ENCODE measurements at places on chromosomes 3 and 15.

DNA sequence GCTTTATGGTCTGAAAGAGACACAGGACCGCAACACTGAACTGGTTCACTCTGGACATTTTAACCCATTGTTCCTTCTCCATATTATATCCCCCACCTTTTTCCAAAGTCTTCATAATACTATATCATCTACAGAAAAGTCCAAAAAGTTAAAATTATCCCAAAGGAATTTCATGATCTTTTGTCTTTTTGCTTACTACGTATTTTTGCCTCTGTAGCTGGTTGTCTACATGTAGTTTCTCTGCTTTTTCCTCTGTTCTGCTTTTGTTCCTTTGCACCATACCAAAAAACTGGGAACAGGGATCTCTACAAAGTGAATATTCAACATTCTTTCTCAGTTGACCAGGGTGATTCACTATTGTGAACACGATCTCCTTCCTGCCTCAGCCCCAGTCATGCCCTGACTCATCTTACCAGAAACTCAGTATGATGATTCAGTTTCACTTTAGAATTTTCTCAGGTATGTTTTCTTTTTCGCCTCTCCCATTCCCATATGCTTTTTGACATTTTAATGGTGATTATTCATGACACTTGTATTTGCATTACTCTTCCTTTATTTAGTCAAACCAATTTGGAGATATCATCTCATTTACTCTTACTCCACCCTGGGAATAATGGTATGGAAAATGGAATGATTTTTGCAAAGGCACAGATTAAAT, 14.5 kb downstream of the EMC4 start:
- no peak for DNase-seq

GRCh38 chr15:87489456-87489855, 767.1 kb downstream of the NTRK3 start:
- DNase-seq = no peak

DNA sequence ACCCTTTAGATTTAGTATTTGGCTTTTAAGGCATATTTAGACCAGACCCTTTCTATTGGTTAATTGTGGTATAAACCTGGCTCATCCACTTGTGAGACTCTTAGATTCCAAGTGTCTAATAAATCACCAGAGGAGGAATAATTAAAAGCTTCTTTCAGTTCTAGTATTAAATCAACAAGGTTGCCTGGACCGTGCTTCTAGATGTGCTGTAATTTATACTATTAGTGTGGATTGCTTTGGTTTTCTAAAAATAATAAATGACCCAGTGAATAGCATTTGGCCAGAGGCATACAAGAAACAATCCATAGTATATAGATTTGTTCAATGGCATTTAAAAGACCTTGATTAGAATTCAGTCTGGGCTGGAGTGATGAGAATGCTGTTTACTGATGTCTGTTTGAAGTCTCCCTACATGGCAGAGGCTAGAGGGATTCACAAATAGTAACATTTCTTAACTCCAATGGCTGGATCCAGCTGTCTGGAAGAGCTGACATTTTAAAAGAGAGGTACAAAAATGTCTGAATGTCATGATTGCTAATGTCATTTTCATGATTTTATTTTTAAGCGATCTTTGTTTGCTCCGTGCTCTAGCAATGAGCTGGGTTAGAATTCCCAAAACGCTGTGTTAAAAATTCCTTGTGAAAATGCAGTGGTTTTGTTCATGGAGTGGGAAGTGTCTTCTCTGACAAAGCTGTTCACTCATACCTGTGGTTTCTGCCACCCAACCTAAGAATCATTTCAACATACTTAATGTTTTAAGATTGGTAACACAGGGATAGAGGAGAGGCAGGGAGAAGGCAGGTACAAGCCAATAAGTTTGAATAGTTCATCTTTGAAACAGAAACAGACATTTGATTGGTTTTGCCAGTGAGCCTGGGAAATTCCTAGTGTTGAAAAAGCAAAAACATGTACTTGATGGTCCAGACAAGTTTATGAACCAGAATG, 89.9 kb downstream of the RBMS3 start:
- no peak for DNase-seq

- no peak for DNase-seq
Measured at GRCh38 chr3:149990423-149990948, 19.8 kb upstream of the PFN2 start.

DNA sequence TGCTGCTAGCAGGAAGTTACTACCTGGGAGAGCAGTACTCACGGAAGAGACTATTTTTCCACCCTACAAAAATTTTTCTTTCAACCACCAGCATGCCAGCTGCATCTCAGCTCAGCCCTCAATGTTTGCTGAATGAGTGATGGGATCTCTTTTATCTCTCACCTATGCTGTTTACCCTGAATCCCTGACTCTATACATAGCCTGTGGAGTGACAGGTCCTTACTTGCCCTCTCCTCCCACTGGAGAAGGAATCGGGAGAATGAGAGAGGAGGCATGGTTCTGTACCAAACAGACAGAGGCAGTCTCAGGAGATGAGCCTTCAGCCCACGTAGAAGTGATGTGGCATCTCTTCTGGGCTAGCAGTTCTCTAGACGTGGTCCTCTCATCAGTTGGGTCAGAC, 6.7 kb upstream of the DGKG start:
- no peak for DNase-seq

DNA sequence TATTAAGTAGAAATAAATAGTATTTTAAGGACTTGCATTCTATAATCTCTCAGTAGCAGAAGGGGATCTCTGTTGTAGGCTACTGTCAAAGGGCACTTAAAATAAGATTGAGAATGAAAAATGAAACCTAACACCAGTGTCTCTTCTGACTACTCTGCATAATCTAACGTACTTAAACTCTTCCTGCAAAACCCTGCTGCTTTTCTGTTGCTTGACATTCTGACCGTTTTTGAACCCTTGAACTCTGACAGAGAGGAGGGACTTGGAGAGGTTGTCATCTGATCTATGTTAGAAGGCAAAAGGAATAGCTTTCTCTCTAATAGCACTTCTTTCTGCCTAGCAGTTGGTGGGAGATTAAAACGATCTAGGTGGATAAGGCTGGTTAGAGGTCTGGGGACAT, 204.6 kb downstream of the ZIC1 start:
- DNase-seq = no peak

- no peak for DNase-seq
Measured at GRCh38 chr3:122789585-122790273, 3.9 kb downstream of the HSPBAP1 start.

- DNase-seq = no peak
Measured at GRCh38 chr3:43181202-43181821, 75.4 kb upstream of the POMGNT2 start.

- DNase-seq = no peak
Measured at GRCh38 chr3:177287231-177287630, 89.9 kb upstream of the TBL1XR1 start.

DNA sequence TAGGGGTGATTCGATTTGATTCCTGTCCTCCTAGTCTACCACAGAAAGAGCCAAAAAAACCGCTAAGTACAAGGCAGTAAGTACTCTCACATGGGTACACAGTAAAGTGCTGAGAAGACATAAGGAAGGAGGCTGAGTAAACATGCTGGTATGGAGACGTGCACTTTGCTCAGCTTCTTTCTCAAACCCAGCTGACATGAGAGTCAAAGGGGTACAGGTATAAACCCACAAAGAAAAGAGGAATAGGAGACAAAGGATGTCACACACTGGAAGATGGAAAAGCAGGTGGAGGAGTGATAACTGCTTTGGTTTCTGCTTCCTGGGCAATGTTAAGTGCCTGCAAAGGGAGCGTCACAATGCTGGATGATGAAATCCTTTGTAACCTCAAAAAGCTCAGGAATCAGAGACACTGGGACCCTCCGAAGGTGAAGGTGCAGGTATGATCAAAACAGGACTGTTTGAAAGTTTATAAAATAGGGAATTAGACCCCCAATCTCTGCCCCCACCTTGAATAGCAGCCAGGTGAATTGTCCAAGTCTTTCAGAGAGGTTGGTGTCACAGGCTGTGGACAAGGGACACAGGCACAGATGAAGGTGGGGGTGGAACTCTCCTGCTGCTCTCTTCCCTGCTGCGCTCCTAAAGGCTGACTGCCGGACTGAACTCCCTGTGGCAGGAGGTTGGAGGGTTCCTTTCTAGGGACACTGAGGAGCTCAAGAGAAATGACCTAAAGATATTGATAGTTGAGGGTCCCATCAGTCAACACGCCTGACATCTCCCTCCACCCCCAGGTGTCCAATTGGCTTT, 101.8 kb downstream of the RAB11A start:
- no peak for DNase-seq

GRCh38 chr15:61229883-61230180, 730 bp upstream of the RORA start:
- DNase-seq = no peak

GRCh38 chr3:16334909-16335308, 69.9 kb downstream of the OXNAD1 start:
- no peak for DNase-seq

GRCh38 chr15:48643776-48644466, 1.6 kb downstream of the FBN1 start:
- DNase-seq = no peak

Data from hematopoietic multipotent progenitor cell treated with erythropoietin and hydrocortisone succinate and interleukin-3 and kit ligand, for 15 days (in vitro differentiated cells).